ENCODE measurements at places on chromosomes 6 and 20.

GRCh38 chr6:78867370-78868040, at the start of gene IRAK1BP1:
IRAK1BP1 (plus strand) TSS chr6:78867551; CDS start chr6:78867577, 26 bp downstream.
- DNase-seq = peak; percentile 29

GRCh38 chr6:106318851-106319250, 6.7 kb downstream of the ATG5 start:
- no peak for DNase-seq

DNA sequence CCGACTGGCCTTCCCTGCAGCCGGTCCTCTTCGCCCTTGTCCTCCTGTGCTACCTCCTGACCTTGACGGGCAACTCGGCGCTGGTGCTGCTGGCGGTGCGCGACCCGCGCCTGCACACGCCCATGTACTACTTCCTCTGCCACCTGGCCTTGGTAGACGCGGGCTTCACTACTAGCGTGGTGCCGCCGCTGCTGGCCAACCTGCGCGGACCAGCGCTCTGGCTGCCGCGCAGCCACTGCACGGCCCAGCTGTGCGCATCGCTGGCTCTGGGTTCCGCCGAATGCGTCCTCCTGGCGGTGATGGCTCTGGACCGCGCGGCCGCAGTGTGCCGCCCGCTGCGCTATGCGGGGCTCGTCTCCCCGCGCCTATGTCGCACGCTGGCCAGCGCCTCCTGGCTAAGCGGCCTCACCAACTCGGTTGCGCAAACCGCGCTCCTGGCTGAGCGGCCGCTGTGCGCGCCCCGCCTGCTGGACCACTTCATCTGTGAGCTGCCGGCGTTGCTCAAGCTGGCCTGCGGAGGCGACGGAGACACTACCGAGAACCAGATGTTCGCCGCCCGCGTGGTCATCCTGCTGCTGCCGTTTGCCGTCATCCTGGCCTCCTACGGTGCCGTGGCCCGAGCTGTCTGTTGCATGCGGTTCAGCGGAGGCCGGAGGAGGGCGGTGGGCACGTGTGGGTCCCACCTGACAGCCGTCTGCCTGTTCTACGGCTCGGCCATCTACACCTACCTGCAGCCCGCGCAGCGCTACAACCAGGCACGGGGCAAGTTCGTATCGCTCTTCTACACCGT, 6.1 kb downstream of the UBD start:
- DNase-seq = peak; percentile 34

GRCh38 chr6:5518936-5519491, 257.7 kb downstream of the FARS2 start:
- DNase-seq = no peak

- no peak for DNase-seq
Measured at GRCh38 chr20:2349801-2350200, 30.9 kb upstream of the TGM6 start.

GRCh38 chr20:19849341-19850197, 91.5 kb downstream of the RIN2 start:
- no peak for DNase-seq

- no peak for DNase-seq
Measured at GRCh38 chr6:63672582-63673129, 37.1 kb downstream of the PHF3 start.

DNA sequence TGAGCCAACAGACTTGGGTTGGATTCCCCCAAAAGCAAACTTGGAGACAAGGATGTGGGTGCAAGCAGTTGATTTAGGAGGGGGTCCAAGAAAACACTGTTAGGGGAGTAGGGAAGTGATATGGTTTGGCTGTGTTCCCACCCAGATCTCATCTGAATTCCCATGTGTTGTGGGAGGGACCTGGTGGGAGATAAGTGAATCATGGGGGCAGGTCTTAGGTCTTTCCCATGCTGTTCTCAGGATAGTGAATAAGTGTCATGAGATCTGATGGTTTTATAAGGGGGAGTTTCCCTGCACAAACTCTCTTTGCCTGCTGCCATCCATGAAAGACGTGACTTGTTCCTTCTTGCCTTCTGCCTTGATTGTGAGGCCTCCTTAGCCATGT, 542.6 kb downstream of the DHX35 start:
- no peak for DNase-seq

DNA sequence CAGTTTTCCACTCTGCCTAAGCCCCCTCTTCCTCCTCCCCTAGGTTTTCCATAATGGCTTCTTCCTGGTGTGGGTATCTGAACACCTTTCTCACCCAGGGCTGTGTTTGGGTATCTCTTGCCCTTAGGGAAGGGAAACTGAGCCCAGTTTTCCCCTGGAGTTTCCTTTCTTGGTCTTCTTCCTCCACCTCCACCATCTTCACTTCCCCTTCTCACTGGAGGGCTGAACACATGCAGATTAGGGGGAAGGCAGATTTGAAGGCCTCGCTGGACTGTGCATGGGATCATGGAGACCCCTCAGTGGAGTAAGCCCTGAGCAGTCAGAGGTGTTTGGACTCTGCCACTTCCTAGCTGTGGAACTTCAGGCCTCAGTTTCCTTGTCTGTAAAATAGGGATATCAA, 27.8 kb downstream of the FOXP4 start:
- no peak for DNase-seq

- no peak for DNase-seq
Measured at GRCh38 chr6:42530296-42530695, 33.5 kb upstream of the UBR2 start.

DNA sequence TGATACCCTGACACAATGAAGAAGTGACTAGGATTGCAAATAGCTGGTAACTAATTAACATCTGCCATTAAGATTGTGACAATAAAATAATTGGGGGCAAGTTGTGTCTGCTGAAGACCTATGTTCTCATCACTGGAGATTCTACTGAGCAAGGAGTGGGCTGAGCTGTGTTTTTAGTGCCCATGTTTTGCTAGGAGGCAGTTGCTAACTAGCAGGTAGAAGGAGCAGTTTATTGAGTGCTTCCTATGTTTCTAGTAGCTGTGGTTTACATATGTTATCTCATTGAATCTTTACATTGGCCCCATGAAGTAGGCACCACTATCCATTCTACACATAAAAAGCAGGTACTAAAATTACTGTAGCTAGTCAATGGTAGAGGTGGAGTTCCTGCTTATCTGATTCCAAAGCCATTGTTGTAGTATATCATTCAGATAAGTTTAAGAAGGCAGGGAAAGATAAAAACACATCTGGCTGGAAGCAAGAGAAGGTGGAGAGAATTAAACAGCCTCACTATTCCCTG, 2.8 kb upstream of the MEP1A start:
- no peak for DNase-seq

DNA sequence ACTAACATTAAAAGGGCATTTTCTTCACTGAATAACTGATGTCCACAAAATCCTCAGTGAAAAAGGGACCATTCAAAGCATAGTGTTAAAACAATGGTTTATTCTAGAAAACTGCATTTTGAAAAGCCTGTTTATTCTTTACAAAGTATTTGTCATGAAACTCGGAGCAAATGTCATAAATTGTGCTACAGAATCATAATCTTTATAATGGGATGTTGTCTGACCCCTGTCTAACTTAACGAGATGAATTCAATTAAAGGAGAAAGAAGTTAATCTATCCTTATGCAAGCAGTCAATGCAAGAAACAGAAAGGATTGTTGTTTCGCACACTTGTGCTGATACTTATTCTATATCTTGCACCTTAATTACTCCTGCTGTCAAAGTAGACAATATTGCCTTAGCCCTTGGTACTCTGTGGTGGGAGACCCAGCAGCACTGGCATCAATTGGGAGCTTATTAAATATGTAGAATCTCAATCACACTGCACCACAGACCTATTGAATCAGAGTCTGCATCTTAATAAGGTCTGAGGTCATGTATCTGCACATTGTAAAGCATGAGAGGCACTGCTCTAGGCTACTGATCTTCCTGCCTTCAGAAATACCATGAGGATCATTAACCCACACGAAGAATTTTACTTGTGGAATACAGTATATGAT, 708.3 kb downstream of the HDGFL1 start:
- DNase-seq = no peak

DNA sequence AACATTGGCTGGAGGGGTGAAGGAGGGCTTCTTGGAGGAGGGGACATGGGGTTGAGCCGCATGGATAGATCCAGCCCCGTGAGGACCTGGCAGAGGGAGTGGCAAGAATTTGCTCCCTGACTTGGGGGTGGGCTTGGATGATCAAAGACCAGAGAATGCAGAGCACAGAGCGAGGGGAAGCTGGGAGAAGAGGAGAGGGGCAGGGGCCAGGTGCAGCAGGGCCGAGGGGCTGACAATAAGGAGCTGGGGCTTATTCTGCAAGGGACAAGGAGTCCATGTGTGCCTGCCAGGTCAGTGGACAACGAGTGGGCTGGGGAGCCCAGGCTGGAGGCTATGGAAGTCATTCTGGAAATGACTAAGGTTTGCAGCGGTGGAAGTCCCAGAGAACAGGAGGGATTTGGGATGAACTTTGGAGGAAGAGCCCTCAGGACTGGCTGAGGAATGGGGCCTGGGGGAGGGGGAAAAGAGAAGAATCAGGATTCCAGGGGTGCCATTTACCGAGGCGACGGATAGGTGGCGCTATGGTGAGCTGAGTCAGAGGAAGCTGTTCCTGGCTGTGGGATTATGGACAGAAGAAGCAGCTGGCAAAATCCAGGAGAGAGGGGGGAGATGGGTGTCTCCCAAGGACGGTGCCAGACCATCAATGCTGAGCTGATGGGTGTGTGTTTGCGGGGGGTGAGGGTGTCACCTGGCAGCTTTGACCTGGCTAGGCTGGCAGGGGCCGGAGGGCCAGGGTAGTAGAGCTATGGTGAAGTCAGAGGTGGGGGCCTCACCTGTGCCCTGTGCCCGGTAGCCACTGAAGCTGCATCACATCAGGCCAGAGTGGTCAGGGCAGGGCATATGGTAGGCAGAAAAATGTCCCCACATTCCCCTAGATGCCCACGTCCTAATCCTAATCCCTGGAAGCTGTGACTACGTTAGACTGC, 7.8 kb downstream of the KCNG1 start:
- DNase-seq = no peak

DNA sequence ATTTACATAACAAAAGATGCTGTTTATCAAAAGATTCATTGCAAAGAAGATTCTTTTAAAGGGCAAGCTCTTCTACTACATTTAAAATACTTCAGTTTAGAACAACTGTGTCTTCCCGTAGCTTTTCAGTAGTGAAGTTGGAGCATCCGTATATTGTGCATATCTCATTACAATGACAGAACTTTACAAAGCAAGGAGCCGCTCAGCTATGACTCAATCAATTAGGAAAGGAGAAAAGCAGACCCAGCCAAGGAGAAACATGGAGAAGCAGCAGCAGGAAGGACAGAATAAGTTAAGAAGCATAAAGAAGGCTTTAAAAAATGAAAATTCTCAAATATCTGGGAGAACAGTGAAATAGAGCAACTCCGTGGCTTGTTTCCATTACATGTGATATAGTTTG, 132.6 kb upstream of the SMLR1 start:
- DNase-seq = no peak

DNA sequence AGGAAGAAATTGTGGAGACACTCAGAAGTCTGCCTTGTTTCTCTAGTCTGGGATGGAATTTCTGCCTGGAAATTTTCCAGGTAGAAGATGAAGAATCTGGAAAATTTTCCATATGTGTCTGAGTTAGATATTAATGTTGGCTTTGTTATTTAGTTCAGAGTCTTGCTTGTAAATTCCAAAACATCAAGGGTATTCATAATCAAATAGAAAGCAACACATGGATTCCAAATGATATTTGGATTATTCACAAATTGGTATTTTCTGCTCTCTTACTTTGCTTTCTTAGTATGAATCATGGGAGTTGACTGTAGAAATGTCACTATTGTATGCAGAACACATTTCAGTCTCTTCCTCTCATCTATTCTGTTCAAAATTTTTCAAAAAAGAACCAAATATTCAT, 116.0 kb downstream of the GRIK2 start:
- DNase-seq = no peak

- DNase-seq = no peak
Measured at GRCh38 chr6:21855811-21856455, 262.4 kb downstream of the SOX4 start.

DNA sequence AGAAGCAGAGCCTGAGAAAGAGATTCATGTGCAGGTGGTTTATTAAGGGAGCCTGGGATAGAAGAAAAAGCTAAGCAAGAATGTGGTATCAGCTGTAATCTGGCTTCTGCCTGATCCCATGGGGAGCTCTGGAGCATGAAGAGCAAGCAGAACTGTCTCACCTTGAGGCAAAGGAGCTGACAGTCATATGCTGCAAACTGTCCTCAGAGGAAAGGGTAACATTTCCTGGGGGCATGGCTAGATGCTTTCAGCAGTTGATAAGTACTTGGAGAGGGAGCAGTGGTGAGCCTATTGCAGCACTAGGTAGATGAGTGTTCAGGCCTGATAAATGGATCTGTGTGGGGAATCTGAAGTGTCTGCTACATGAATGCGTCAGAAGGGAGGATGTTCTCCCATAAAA, 621.5 kb upstream of the BTBD3 start:
- DNase-seq = no peak

DNA sequence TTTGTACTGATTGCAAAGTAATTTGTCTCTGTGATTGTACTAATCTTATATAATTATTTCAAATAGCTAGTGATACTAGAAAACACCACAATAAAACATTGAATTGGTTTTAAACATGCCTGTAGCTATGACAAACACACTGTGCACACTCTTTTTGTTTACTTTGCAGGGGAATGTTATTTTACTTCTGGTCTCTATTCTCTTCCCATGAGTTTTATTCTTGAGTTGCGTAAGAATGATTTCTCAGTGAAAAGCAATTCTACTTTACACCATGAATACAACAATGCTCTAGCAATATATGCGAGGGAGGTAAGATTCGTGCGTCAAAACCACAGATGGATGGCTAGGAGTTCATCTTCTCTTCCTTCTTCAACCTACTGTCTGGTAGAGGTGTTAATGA, 68.4 kb upstream of the PHACTR1 start:
- DNase-seq = no peak

- DNase-seq = no peak
Measured at GRCh38 chr6:26571592-26572296, 25.0 kb upstream of the ABT1 start.

- DNase-seq = no peak
Measured at GRCh38 chr6:131163886-131164285, 28.6 kb downstream of the AKAP7 start.

All from brain pericyte (primary cell).